ENCODE measurements at places on chromosomes 6 and 20. TPM values are rescaled to one million over a fixed set of nuclear protein-coding genes. Genes with fewer than 3 reads are reported as not detected.

DNA sequence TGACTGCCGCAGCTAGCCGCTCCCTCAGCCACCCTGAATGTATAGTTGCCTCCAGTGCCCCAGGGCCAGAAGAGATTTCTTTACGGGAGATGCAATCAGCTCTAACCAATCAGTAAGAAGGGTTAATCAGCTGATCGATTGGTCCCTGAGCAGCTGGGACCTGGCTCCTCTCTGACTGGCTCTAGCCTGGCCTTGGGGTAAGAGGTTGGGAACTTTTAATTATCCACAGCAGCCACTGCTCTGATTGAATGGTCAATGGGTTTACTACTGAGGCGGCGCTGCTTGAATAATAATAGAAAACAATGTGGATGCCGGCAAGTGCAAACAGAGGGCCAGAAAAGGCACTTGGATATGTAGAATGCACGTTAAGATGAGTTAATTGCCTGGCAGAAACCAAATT lies 99.8 kb downstream of the TFAP2A start:
- no peak for DNase-seq

DNA sequence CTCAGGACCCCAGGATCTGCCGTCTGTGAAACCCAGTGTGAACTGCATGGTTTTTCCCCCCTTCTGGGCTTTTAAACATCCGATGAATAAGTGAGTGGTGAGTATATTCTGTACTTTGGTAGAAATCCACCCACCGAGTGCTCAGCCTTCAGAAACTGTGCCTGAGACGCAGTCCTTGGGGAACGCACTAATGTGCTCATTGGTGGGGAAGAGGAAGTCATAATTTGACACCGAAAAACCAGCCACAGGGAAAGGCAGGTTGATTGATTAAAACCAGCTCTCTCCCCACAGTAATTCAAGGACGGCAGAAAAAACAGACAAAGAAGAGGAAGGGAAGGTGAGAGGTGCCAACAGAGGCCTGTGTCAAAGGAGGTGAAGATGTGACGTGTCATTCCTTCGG lies 21.7 kb downstream of the EDN3 start:
- no peak for DNase-seq

DNA sequence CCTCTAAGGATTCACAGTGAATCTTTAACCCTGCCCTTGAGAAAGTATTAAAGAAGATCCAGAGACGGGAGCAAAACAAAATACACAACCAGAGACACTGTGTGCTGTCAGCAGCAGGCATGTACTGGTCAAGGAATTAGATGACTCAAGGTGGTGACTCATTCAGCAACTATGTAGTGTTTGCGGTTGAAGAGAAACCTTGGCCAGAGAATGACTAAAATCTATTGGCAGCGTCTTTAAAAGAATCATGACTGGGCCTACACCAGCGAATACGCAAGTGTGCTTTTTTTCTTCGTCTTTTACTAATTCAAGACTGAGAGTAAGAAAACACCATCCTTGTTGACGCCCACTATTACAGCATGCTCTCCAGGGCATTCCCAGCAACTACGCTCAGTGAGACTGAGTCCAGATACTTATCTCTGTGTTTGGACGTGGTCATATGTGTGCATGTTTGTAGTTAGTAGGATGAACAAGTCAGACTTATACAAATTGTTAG lies 72.4 kb upstream of the BACH2 start:
- peak; percentile 43 for DNase-seq

DNA sequence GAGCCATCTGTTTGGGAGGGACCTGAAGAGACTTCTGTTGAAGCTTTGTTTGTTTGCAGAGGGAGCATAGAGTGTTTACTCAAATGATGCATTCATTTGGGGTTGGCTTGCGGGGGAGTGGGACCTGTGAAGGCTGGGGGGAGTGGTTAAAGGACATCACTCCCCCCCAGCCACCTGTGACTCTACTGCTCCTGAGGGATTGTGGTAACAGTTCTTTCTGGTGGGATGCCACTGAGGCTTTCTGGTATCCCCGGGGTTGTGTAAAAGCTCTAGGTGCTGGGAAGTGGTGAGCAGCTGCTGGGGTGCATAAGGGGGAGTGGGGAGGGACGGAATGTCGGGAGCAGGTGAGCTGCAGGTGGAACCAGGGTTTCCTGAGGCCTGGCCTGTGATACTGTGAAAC lies 239.2 kb upstream of the QKI start:
- DNase-seq, result no peak

- no peak for DNase-seq
These were observed 9.2 kb downstream of the LY86 start for GRCh38 chr6:6597682-6598081.

- DNase-seq, result no peak
These were observed 19.8 kb downstream of the NFYA start for GRCh38 chr6:41092421-41093140.

GRCh38 chr20:43507150-43508080 lies at the start of gene L3MBTL1:
TSS of gene L3MBTL1 (plus strand) at chr20:43507697. CDS start at chr20:43513504, 5,807 bp downstream.
- peak; percentile 70 for DNase-seq

The DAAM2 gene
- polyA plus RNA-seq, result 10.5 TPM

The EDN1 gene
- polyA plus RNA-seq, result 5.9 TPM

The TOX2 gene
- 0.95 TPM for polyA plus RNA-seq

The HRH3 gene
- polyA plus RNA-seq, result 0.02 TPM

The ASIP gene
- polyA plus RNA-seq, result not detected

The GSTA3 gene
- polyA plus RNA-seq, result not detected

The NMBR gene
- polyA plus RNA-seq, result not detected

The TP53TG5 gene
- polyA plus RNA-seq, result not detected

The BTBD3 gene
- polyA plus RNA-seq, result 21.2 TPM

The MYL9 gene
- 64.9 TPM for polyA plus RNA-seq

All from pancreas (tissue), 10 donors.